ENCODE measurements at places on chromosomes 5 and 9.

DNA sequence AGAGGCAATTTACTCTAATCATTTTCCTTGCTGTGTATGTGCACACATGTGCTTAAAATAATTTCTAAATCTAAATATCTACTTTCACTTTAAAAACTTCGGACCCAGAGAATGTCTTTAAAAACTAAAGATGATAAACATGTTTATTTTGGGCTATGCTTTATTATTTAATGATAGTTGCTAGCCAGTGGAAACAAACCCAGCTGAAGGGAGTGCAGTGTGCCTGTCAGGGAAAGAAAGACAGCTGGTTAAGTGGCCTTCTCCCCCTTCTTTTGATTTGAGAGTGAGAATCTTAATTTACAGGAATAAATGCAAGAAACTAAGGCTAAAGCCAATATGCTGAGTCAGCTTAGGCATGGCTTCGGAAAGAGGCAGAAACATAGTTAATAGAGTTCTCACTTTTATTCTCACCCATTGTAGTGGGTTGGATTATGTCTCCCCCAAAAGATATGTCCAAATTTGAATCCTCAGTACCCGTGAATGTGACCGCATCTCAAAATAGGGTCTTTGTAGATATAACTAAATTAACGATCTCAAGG lies 111.4 kb downstream of the DCP2 start:
- DNase-seq: peak; percentile 34

DNA sequence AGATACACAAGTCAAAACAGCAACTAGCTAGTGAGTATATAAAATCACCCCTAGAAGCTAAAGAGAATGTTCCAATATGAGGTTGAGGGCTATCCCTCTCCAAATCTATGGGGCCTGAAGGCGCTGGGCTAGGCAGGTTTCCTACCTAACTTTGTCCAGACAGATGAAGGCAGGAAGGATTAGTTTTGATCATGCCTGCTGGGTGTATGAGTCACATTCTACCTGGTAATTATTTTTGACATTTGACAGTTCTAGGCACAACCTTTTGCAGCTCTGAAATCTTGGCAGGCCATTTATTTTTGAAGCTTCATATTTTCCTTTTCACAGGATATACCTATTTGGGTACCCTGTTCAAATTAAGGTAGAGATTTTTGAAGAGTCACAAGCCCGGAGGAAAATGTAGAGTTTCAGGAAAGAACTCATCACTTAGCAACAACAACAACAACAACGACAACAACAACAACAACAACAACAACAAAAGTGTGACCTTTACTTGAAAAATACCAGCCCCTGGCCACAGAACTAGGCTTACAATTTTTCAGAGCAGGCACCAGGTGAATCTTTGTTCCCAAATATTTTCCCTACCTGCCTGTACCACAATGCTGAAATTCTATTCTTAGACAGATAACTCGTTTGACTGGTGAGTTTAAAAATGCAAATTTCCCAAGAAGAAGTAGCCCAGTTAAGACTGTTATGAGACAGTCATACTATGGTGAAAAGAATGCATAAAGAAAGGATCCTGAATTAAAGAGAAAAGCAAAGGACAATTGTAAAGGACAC lies 175.5 kb upstream of the TUT7 start:
- no peak for DNase-seq

DNA sequence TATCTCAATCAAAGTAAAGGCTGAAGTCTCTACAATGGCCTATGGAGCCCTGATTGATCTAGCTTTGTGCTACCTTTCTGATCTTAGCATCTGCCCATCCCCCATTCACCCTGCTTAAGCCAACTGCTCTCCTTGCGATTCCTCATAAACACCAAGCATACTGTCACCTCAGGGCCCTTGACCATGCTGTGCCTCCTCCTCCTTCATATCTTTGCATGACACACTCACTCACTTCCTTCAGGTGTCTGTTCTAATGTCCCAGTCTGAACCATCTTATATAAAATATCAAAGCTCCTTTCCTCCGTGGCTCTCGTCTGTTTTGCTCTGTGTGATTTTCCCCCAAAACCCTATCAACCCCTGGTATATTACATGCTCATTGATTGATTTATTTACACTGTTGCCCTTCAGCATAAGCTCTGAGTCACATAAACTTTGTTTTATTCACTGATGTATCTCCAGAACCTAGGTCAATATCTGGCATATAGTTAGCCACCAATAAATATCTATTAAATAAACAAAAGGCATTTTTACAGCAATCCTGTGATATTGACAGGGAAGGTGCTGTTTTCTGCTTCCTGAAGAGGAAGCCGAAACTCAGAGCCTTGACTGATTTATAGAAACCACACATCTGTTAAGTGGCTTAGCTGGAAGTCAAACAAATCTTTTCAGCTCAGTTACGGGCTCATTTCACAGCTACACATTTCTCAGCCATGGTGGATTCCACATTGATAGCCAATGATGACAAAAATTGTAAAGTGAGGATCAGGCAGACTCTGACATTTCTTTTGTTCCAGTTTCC lies 103.6 kb downstream of the BOD1 start:
- no peak for DNase-seq

DNA sequence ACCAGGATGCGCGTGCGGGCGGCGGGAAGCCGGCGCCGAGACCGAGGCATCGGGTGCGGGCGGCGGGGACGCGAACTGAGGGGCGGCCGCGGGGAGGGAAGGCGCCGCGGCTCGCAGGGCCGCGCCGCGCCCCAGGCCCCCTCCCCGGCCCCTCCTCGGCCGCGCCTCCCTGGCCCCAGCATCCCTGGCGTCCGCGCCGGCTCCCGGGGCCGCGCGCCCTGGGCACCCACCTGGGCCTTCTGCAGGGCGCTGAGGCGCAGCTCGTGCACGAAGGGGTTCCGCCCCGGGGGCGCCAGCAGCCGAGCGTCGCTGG lies 324 bp downstream of the LPCAT1 start:
- DNase-seq: no peak

DNA sequence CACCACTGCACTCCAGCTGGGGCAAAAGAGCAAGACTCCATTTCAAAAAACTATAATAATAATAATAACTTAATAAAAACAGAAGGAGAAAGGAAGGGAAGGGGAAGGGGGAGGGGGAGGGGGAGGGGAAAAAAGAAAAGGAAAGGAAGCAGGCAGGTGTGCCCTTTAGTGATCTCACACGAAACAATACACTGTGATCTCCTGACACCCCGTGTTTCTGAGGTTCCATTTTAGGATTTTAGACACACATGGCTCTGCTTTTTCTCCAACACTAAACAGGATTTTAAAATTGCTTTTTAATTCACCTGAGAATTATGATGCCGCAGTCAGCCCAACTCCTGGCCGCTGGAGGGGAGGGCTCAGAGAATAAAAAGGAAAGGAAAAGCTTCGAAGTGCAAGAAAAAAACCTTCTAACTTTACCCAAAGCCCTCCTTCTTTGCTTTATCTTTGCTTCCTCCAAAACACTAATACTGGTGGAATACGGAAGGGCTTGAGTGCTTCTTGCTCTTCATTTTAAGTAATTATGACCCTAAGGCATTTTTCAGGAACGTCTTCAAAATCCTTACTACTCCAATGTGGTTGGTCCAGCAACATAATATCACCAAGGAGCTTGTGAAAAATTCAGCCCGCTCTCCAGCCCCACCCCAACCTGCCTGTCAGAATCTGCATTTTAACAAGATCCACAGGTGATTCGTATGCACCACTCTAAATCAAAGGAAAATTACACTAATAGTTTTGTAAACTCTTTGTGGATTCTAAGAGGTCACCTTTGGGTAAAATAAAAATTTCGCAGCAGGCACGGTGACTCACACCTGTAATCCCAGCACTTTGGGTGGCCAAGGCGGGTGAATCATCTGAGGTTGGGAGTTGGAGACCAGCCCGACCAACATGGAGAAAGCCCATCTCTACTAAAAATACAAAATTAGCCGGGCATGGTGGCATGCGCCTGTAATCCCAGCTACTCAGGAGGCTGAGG lies 66.0 kb downstream of the MYO10 start:
- no peak for DNase-seq

DNA sequence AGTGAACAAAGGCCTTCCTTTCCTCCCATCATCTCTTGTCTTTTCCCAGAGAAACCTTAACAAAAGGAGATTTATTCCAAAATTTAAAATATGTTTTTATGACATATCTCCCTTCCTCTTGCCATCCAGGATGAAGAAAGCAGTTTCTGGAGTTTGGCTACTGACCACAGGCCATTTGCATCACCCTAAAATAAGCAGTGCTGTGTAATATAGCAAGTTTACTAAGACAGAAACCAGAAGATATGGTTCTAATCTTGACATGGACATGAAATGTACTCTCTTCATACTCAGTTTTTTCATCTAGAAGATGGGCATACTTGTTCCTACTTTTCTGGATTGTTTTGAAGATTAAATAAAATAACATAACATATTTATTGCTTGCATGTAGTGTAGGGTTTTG lies 50.2 kb upstream of the ZFAND5 start:
- DNase-seq: no peak

GRCh38 chr5:95081982-95082381 lies 202.9 kb downstream of the MCTP1 start:
- DNase-seq: no peak

- no peak for DNase-seq
Observed at GRCh38 chr5:146644831-146645230, 128.8 kb upstream of the GPR151 start.

GRCh38 chr9:17138503-17138902 lies 3.7 kb downstream of the CNTLN start:
- DNase-seq: no peak

All from DMS 273 treated with DMSO at 0.1 percent for 48 hours (cell line).